Stimulated activated naive CD8-positive, alpha-beta T cell treated with anti-CD3 and anti-CD28 coated beads, Interleukin-15, amount 100 ng/mL, for 72 hours (primary cell): ENCODE measurements at places on chromosomes 3 and 15.

GRCh38 chr3:100759159-100759558, 49.9 kb downstream of the TFG start:
- DNase-seq, result no peak

DNA sequence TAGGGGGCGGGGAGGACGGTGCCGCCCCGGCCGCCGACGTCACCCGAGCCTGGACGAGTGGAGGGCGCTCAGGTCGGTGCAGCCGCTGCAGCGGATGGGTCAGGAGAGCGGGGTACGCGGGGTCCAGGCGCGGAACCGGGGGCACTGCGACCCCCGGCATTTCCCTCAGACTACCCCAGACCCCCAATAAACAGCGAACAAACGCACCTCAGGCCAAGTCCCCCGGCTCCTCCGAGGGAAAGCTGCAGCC, 78.9 kb downstream of the IQSEC1 start:
- no peak for DNase-seq

DNA sequence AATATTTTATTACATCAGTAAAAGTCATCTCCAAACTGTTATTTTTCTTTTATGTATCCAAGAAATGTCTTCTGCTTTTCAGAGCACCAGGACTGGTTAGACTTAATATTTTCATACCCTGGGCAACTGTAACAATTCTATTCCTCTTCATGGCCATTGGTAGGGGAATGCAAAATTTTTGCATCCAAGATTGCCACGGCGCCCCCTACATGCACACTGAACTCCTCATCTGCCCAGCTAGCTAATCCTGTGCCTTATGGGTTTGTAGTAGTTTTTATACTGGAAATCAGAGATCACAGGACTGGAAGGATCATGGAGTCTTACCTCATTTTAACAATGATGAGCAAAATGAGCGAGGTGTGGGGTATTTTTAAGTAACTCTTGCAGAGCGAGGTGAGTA, 74.2 kb downstream of the CRTC3 start:
- DNase-seq, result no peak

GRCh38 chr3:192417559-192418055, 309.7 kb downstream of the FGF12 start:
- DNase-seq, result no peak

GRCh38 chr3:51986010-51986947, 2.9 kb downstream of the ACY1 start:
- DNase-seq, result no peak
